Neural crest cell (in vitro differentiated cells): ENCODE measurements at places on chromosomes 12 and 14.

DNA sequence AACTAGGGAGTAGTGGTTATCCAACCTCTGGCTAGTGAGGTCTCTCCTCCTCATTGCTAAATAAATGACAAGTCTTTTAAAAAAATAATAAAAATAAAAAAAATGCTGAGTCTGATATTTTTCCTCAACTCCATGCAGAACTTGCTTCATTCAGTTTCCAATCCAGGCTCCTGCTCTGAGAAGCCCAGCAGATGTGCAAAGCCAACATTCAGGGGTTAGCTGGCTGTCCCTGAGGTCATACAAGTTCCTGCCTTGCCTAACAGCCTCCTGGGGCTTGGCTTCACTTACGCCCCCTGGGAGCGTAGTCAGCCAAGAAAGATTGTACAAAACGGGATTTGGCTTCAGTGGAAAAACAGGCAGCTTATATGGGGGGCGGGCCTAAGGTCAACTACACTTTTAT lies 23.3 kb downstream of the RTRAF start:
- no peak for DNase-seq

DNA sequence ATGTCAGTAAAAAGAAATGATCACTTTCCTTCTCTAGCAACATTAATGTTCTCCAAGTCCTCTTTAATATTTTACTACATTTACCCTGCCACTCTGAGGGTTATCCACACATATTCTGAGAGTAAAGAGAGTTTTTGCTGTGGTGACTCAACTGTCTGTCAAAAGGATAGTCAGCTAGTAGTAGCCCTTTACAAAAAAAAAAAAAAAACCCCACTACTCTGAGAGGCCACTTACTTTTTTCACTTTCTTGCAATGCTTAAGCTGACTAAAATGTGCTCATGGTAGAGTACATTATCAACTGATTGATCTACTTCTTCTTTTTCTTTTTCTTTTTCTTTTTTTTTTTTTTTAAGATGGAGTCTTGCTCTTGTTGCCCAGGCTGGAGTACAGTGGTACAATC lies 27.6 kb upstream of the PPM1A start:
- no peak for DNase-seq

GRCh38 chr14:68718023-68718990 lies 74.6 kb downstream of the ZFP36L1 start:
- no peak for DNase-seq

DNA sequence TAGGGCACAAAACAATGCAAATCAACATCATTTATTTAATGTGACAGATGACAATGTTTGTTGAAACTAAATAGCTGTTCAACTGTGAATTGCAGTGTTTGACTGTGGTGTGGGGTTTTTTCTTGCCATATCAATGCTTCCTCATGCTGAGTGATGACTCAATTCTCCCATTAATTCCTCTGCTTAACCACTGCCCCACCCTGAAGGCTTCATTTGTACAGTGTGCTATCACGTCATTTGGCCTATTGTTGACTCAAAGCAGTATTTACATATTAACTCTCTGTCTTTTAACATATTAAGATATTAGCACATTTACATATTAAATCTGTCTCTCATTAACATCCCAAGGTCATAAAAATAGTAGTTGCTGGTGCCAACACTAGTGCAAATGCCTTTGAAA lies 164.8 kb upstream of the NRXN3 start:
- no peak for DNase-seq

DNA sequence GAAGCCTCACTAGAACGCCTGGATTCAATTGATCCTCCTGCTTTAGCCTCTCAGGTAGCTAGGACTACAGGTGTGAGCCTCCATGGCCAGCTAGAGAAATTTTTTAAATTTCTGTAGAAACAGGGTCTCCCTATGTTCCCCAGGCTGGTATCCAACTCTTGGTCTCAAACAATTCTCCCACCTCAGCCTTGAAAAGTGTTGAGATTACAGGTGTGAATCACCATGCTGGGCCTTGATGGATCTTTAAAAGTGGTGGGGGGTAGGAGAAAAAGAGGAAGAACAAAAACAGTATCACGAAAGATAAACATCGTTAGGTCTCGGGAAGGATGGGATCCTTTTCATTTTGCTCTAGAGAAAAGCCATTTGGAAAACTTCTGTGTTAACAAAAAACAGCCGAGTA lies 4.5 kb downstream of the GYS2 start:
- no peak for DNase-seq

GRCh38 chr14:99791476-99792209 lies 1.6 kb upstream of the EML1 start:
- no peak for DNase-seq

- DNase-seq, result no peak
Observed at GRCh38 chr12:91380631-91381030, 198.0 kb upstream of the DCN start.

DNA sequence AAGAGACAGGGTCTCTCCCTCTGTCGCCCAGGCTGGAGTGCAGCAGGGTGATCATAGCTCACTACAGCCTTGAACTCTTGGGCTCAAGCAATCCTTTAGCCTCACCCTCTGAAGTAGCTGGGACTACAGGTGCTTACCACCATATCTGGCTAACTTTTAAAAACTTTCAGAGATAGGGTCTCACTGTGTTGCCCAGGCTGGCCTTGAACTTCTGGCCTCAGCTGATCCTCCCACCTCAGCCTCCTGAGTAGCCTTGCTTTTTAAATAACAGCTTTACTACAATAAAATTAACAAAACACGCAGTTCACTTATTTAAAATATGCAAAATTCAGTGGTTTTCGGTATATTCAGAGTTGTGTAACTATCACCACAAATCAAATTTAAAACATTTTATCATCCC lies 79.0 kb downstream of the RCOR1 start:
- DNase-seq, result no peak
